ENCODE measurements at places on chromosomes 7 and 10.

GRCh38 chr7:148483515-148484308, 106.9 kb upstream of the C7orf33 start:
- DNase-seq = no peak

DNA sequence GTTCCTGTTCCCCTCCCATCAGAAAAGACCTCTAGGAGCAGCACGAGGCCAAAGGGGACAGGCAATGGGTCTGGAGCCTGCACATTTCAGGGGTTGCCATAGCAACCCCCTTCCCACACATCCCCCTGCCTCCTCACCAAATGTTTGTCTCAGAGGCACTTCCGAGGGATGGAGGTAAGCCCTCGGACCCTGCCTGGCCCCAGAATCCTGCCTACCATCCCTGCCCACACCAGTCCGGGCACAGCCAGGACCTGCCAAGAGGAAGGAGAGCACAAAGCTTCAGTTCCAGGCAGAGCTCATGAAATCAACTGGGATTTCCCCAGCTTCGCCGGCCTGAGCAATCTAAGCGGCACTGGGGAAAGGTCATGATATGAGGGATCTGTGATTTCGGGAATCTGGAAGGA, 175.0 kb upstream of the PLXNA4 start:
- DNase-seq = no peak

GRCh38 chr10:48429309-48429708, 122.8 kb downstream of the MAPK8 start:
- no peak for DNase-seq

DNA sequence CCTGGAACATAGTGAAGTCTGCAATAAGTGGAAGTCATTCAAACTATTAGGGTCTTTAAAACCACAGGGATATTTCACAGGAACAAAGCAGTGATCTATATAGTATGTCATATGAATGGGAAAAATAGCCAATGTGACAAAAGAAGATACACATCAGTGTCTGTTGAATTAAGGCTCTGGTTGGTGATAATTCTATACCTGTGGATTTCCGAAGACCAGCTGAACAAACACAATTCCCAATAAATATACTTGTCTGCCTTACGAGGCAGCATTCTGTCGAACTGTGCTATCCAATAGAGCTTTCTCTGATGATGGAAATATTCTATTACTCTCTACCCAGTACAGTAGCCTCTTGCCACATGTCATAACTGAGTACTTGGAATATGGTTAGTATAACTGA, 55.9 kb upstream of the CAV2 start:
- DNase-seq = no peak

- DNase-seq = no peak
Observed at GRCh38 chr7:157703534-157704195, 366.9 kb downstream of the DNAJB6 start.

- DNase-seq = no peak
Observed at GRCh38 chr7:138866353-138866752, 68.4 kb upstream of the ATP6V0A4 start.

DNA sequence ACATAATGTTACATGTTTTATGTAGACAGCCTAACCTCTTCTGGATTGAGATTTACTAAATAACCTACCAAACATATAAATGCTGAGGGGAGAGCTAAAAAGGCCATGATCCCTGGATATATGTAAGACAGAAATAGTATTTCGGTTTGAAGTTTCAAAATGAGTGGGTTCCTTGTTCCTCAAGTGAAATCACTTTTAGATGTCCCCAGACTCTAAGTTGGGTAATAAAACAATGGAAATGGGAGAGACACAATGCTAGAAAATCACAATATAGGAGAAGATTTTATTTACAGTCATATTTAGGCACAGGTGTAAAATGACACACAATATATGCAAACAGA, 56.5 kb downstream of the SHTN1 start:
- no peak for DNase-seq

GRCh38 chr10:113094114-113094486, 144.1 kb downstream of the TCF7L2 start:
- DNase-seq = no peak

GRCh38 chr7:132446666-132447278, 129.5 kb downstream of the PLXNA4 start:
- DNase-seq = no peak

DNA sequence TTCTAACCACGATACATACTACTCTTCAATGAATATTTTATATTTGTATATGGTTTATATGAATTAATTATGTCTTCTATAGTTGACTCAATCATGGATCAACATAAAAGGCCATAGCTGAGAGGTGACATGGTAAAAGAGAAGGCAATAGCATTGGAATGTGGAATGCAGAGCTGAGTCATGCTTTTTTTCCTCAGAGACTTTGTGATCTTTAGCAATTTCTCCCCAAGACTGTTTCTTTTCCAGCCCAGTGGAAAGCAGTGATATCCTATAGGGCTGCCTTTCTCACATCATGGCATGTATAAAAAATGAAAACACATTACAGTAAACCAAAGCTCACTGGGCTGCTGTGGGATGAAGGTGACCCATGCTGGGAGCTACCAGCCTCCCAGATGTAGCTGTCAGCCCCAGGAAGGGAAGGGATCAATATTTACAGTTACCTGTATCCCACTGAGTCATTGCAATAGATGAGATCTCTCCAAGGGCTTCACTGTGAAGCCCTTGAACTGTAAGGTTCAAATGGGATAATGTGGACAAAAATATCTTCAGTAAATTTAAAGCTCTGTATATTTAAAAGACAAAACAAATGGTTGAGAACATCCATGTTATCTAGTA, 30.2 kb downstream of the SLC39A12 start:
- DNase-seq = no peak

GRCh38 chr7:131284702-131285419, 42.8 kb upstream of the MKLN1 start:
- no peak for DNase-seq

DNA sequence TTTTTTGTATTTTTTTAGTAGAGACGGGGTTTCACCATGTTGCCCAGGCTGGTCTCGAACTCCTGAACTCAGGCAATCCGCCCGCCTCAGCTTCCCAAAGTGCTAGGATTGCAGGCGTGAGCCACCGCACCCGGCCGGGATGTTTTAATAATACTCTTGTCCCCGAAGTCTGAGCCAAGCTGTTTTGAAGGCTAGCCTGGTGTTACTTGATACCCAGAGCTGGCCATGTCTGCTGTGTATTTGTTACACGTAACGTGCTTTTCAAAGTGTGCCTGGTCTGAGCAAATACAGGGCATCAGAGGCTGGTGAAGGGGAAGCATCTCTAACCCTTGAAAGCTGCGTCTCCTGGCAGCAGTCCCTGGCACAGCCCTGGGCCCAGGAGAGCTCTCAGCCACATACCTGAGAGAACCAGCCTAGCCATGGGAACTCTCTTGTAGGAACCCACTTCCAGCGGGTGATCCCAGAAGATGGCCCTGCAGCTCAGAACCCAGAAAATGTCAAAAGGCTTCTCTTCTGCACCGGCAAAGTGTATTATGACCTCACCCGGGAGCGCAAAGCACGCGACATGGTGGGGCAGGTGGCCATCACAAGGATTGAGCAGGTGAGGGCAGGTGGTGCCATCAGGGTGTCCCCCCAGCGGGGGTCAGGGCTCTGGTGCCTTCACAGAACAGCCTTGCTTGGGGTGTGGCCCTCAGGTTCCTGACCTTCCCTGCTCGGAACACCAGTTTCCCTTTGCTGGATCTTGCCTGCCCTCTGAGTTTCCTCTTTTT, 41.7 kb upstream of the ZMIZ2 start:
- no peak for DNase-seq

GRCh38 chr7:81657551-81657950, 112.3 kb downstream of the HGF start:
- DNase-seq = no peak

- DNase-seq = no peak
Observed at GRCh38 chr10:78377356-78377755, 343.7 kb downstream of the RPS24 start.

GRCh38 chr10:111298031-111298430, 221.2 kb downstream of the ADRA2A start:
- DNase-seq = no peak

DNA sequence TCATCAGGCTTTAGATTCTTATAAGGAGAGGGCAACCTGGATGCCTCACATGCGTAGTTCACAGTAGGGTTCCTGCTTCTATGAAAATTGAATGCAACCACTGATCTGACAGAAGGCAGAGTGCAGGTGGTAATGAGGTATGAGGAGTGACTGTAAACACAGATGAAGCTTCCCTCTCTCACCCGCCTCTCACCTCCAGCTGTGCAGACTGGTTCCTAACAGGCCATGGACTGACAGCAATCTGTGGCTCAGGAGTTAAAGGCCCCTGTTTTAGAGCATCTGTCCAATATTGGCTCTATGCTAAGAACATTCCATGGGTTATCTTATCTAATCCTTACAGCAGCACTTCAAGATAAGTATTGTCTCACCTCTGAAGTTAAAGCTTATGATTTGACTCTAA, 213.5 kb upstream of the NRP1 start:
- DNase-seq = no peak

Data from Peyer's patch (tissue), 4 donors.